ENCODE measurements at places on chromosomes 1 and 21. TPM values are rescaled to one million over a fixed set of nuclear protein-coding genes. Genes with fewer than 3 reads are reported as not detected.

DNA sequence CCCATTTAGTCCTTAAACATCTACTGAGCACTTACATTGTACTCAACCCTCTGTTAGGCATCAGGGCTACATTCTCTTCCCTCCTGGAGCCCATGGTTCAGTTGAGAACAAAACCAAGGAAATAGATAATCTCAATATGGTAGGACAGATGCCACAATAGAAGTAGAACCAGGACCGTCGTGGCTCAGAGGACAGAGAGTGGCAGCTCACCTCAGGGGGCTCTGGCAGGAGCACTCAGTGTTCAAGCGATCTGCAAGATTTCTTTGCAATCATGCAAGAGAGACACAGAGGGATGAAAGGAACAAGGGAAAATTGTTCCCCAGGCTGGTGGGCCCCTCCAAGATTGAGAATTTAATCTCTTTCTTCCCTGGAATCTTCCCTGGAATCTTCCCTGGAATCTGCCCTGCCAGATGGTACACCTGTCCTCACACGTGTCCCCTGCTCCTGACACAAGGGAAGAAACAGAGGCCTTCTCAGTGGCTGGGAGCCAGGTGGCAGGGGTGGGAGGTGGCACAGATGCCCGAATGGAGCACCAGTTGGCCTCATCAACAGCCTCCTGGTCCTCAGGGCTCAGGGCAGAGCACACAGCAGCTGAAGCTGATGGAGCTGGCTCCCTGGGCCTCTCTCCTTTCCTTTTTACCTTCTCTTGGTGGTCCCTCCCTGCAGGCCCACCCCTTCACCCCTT, 135.4 kb downstream of the PLXNA2 start:
- DNase-seq: no peak

GRCh38 chr1:156052862-156053767, 483 bp downstream of the UBQLN4 start:
- DNase-seq: peak; percentile 69

The LRRC41 gene
- 47.7 TPM for total RNA-seq

DNA sequence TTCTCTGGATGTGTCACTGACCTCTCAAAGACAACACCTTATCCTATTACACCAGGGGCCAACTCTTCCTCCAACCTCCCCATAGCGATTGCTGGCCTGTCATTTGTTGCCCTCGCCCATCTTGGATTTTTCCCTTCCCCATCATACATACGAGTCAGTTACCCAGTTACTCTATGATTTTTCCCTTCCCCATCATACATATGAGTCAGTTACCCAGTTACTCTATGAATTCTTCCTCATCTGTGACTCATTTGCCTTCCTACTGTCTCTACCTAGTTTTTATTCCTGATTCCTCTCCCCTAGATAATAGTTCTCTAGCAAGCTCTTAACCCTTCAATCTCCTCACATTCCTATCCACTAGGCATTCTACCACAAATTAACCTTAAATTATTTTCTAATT, 178.8 kb downstream of the NR5A2 start:
- DNase-seq: no peak

DNA sequence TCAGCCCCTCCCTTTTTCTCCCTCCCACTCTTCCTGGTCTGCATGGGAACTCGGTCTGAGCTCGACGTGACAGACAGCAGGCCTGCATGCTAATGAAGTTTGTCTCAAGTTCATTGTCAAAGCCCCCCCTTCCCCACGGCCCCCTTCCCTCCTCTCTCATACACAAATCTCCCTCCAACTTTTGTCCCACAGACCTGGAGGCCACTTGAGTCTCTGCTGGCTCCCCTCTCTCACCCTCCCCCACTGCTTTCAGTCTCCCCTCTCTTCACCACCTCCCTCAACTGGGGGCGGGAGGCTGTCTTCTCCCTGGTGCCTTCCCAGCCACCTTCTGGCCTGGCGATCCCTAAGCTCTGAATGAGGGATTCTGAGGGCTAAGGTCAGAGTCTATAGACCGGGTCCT, 61.3 kb downstream of the RHBG start:
- no peak for DNase-seq

The TINAGL1 gene
- total RNA-seq: 371 TPM

The SPATA21 gene
- total RNA-seq: not detected

- DNase-seq: no peak
Observed at GRCh38 chr1:178944729-178945128, 73.9 kb upstream of the ANGPTL1 start.

DNA sequence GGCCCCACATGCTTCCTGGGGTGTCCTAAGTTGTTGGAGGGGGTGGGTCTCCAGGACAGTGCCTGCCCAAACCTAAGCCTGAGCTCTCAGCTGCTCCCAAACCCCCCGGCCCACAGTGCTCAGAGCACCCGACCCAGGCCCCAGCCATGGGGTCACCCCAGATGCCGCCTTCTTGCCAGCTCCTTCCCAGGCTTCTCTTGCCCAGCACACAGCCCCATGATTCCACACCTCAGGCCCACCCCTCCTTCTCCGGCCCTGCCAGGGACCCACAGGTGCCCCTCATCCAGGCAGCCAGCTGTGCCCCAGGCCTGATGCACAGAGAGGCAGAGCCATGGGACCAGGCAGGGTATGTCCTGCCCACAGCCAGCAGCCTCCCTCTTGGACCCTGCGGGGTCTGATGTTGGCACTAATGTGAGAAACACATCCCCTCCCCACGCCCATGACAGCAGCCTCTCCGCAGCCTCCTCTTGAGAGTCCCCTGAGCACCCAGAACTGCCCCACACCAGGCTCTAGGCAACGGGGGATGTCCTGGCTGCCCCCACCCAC, 4.9 kb downstream of the WNT9A start:
- no peak for DNase-seq

- DNase-seq: peak; percentile 64
Observed at GRCh38 chr1:234737967-234738314, 128.0 kb upstream of the IRF2BP2 start.

GRCh38 chr1:1282998-1283397, 2.8 kb downstream of the SCNN1D start:
- DNase-seq: no peak

GRCh38 chr21:33492571-33492970, 1.1 kb upstream of the DNAJC28 start:
- DNase-seq: peak; percentile 19

- DNase-seq: peak; percentile 97
Observed at GRCh38 chr1:152001631-152002584, 8.2 kb upstream of the S100A10 start.

- peak; percentile 93 for DNase-seq
Observed at GRCh38 chr1:102631691-102632090, 476.6 kb downstream of the COL11A1 start.

- no peak for DNase-seq
Observed at GRCh38 chr1:183907070-183907469, 102.2 kb downstream of the RGL1 start.

GRCh38 chr1:25805863-25806225, 5.9 kb downstream of the SELENON start:
- DNase-seq: peak; percentile 62

DNA sequence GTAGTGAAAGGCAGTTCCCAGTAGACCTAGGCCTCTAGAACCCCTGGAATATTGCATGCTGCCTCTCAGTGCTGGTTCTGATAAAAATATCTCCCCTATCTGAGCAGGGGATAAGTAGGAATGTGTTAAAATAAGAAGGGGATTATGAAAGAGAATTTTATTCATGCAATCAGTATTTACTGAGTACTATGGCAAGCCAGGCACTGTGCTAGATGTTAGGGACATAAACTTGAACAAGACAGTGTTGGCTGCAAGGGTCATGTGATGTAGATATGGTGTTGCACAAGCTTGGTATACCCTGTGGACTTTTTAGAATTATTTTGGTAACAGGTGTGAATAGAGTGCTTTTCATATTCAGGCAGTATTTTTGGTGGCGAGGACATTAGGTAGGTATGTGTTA, 23.6 kb downstream of the NOS1AP start:
- no peak for DNase-seq

DNA sequence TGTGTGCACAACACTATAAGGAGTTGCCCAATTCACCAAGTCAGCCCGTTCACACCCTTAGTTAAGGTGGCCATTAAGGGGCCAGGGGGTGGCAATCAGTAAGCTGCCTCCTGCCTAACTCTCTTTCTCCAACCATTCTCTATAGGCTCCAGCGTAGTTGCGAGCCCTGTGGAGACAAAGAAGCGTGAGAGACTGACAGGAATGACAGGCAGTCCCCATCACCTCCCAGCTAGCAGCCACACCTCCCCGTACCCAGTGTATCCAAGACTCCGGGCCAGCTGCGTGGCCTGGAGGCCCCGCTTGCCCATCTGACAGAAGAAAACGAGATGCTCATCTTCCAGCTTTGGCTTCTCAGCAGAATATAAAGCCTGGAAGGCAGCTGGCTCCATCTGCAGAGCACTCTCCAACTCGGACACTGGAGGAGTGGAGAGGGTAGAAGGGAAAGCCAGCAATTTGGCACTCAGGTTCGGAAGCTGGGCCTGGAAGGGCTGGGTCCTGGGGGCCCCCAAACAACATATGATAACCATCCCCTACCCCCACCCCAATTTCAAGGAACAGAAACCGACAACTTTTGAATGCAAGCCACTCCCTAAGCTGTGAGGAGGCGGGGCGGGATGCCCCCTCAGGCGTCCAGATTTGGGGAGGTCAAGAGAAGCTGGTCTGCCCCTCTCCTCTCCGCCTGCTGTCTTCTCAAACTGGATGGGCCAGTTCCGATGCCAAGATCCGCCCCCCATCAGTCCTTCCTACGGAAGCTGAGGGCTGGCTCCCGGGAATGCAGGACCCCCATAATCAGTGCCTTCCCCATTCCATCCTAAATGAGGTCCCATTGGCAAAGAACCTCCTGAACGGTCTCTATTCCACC, 872 bp downstream of the TSTD1 start:
- DNase-seq: peak; percentile 56

DNA sequence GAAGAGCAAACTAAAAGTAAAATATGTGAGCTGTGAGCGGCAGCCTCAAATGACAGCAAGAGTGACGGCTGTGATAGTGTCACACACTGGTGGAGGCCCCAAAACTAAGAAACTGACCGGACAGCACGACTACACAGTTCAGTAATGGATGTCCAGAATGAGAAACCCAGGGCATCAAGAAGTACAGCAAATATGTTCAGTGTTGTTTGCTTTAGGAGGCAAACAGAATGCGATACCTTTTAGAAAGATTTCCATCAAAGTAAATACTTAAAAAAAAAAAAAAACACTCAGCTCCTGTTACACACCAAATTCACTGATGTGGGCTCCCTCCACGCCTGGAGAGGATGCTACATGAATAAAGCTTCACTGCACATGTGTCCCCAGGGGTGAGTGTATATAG, 1.1 kb upstream of the PKP1 start:
- DNase-seq: no peak

DNA sequence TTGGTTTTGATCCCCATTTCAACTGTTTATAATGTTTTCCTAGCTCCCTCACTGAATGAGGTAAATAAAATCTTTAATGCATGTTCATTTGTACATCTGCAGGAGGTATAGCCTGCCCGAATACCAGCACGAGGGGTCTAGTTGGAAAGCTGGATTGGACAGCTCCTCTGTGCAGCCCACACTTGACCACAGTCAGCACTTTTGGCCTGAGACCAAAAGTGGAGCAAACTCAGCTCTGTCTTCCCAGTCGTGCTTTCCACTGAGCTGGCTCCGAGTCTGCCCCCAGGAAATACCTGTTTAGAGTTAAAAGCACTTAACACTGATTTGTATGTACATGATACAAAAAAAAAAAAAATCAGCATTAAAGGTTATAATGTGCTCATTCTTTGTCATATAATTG, 224.4 kb downstream of the DSCAM start:
- DNase-seq: peak; percentile 15

The SRM gene
- total RNA-seq: 17.3 TPM

- no peak for DNase-seq
Observed at GRCh38 chr1:89512996-89513720, 11.5 kb upstream of the LRRC8B start.

The MYOG gene
- 2.6 TPM for total RNA-seq

The RHBDL2 gene
- total RNA-seq: not detected

GRCh38 chr1:40646315-40646714, 19.2 kb downstream of the RIMS3 start:
- DNase-seq: no peak

Measured in umbilical cord (tissue), 2 donors.